ENCODE measurements at places on chromosomes 11 and 22.
A peak's percentile ranks its signal among the peaks of the same experiment; 100 is the strongest.

DNA sequence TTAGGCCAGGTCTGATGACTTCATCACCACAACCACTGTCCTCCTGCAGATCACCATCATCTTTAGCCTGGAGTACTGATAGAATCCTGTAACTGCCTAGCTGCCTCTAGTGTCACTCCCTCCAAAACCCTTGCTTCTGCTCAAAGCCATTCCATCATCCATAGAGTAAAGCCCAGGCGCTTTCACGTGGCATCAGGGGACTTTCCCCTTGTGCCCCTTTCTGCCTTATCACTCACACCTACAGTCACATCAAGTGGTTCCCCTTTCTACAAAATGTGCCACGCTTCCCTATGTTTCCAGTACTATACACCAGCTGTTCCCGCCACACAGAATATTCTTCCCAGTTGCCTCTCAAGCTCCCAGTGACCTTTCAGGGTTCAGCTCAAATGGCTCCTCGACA lies 75.9 kb downstream of the MN1 start:
- no peak for DNase-seq

DNA sequence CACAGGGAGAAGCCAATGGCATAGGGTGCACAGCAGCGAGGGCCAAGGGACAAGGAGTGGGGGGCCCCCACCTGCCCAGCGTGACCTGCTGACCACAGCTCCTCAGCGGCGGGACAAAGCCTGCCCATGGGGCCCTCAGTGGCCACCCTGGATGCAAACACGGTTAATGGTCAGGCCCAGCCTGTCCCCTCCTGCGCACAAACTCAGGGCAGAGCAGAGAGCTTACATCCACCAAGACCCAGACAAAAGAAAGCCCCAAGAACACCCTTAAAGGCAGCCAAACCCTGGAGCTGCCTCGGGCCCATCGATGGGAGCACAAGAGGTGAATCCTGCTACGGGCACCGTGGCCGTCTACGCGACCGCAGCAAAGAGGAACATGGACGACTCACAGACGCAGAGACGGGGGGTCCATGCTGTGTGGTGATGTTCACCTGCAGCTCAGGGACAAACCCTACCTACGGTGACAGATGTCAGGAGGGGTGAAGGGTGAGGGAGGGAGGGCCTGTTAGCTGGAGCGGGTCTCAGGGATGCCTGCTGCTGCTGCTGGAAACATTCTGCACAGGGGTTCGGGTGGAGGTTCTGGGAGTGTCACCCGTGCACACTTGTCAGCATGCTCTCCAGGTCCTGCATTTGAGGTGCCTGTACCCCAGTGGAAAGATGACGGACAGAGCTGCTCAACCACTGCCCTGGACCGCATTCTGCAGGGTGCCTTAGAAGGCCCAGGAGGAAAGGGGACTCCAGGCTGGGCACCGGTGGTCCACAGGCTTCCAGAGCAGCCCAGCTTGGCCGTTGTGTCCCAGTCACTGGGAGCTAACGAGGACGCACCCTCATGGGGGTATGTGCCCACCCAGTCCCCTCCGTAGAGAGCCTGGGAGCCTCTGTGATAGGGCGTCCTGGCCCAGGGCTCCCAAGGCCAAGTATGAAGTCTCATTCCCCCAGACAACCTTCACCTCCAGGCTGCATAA lies 11.6 kb downstream of the ASCL2 start:
- DNase-seq, result no peak

DNA sequence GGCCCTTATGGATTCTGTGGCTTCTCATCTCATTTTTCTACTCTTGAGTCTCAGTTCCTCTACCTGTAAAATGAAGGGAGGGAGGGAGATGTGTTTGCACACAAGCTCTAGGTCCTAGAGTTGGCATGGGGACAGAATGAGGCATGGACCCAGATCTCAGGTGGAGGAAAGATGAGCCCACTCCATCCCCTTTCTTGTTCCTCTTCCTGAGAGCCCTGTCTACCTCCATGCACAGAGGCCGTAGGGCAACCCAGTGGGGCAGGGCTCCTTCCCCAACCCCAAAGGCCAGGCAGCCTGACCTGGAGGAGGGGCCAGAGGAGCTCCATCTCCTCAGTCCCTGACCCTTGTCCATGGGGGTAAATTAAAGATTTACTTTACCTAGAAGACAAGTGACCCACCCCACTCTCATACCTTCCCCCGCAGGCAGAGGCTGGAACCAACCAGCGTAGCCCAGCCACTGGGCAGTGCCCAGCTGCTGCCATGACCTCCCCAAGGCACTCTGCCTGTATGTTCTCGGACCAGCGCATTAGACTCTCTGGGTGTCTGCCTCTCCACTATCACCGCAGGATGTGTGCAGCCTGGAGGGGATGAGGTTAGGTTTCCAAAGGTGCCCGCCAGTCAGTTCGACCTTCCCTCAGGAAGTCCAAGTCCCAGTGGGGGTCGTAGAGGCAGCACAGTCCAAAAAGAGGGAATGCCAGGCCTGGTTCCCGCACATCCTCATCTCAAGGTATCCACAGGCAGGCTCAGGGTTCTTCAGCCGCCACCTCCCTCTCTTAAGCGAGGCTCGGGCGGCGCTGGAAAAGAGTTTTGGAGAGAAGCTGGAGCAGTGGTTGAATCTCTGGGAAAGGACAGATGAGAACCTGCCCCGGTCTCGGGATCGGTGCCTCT lies 3.0 kb downstream of the SMTN start:
- peak; percentile 53 for DNase-seq

DNA sequence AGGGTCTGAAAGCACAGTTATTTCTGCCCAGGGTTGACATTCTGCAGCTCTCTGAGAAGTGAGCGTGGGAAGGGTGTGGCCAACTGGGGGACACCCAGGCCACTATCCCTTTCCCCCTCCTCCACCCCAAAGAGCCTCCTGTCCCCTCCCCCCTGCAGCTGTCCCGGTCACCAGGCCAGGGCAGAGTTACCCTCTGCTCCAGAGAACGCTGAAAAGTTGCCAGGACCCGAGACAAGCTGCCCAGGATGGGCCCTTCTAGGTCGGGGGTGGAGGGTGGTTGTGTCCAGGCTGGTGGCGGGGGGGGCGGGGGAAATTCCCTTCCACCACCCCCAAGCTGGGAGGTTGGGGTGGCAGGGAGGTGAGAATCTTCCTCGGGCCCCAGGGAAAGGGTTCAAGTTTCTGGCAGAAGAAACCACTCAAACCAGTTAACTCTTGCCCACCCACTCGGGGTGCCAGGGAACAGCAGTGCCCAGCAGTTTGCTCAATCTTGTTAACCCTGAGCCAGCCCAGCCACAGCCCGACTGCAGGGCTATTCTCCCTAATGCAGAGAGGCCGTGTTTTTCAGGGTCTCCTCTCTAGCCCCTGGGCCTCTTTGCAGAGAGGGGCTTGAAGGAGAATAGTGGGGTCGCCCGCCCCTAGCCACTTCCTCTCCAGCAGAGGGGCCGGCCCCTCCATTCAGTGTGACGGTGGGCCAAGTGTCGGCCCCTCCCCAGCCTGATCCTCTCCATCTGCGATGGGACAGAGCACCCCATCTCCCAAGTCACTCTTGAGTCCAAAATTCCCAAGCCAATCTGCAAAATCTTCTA lies 697 bp downstream of the LGALS1 start:
- DNase-seq, result peak; percentile 35
